ENCODE measurements at places on chromosomes 1 and 21.

DNA sequence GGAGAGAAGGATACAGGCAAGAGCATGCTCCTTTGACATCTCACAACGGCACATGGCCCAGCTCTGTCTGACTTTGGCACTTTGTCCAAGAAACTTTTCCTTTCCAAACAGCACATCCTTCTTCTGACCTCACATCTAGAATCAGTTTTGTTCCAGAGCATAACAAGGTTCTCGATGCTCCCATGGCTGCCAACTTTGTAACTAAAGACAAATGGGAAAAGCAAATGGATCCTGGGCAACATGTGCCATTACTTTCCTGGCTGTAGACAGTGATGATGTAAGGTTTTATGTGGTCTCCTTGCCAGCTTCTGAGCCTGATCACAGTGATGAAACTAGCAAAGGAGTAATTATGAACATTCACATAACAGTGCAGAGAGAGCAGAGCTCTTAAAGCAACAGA, 171.8 kb upstream of the C1orf87 start:
- DNase-seq: no peak

DNA sequence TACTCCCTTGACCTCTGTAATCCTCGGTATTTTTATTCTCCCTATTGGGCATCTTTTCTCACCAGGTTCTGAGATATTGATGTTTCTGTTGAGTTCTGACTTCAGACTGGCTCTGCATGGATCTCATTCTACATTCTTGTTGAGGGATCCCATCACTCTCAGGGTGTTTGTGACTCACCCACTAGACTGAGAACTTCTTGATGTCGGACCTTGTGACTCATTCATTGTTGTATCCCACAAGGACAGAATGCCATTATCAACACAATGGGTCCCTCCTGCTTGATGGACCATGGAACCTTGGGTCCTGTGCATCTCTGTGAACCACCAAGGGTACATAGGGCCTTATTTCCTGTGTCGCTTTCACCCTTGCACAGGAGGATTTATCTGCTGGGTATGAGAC, 174.1 kb downstream of the PBX1 start:
- no peak for DNase-seq

- DNase-seq: no peak
These were observed 3.2 kb upstream of the IL10RB start for GRCh38 chr21:33262921-33263320.

DNA sequence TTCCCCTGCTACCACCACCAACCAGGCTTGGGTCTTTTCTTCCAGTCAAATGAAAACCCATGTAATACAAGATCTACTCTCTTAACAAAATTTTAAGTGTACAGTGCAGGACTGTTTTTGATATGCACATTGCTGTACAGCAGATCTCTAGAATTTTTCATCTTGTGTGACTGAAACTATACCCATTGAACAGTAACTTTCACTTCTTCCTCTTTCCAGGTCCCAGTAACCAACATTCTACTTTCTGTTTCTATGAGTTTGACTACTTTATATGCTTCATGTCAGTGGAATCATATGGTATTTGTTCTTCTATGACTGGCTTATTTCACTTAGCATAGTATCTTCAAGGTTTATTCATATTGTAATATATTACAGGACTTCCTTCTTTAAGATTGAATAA, 45.3 kb upstream of the PLPPR4 start:
- no peak for DNase-seq

DNA sequence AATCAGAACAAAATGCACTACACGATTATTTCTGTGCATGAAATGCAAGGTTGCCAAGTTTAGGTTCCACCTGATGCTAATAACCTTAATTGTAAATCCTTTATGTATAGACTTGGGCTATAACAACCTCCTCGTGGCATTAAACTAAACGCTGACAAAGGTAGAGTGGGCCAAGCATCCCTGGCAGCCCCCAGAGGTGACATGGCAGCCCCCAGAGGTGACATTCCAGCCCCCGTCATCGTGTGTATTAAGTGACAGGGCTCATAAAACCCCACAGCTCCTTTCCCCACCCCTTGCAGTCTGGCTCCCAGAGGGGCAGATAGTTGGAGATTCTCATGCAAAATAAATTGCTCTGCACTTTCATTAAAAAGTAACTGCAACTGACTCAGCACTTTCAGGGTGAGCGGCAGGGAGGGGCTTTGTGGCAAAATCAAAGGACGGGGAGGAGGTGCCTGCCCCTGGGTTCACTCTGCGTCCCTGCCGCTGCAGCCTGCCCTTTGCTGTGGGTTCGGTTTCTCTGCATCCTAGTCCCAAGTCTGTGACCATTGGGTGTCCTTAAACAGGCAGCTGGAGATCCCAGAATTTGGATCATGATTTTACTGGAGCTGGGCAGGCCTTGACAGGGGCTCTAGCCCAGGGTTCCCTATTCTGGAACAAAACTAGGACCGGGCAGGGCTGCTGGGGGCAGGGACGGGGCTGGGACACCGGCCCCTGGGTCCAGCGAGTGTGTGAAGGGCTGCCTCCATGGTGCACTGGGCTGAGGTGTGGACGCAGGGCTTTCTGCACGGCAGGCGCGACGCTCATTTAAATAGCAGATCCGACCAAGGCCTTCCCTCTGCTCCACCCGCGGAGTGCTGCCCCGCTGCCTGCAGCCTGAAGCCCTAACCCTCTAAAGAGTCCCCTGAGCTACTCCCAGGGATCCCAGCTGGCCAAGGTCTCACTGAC, 234.9 kb upstream of the VAMP3 start:
- no peak for DNase-seq

GRCh38 chr1:25618433-25618808, 1.8 kb downstream of the MAN1C1 start:
- no peak for DNase-seq

DNA sequence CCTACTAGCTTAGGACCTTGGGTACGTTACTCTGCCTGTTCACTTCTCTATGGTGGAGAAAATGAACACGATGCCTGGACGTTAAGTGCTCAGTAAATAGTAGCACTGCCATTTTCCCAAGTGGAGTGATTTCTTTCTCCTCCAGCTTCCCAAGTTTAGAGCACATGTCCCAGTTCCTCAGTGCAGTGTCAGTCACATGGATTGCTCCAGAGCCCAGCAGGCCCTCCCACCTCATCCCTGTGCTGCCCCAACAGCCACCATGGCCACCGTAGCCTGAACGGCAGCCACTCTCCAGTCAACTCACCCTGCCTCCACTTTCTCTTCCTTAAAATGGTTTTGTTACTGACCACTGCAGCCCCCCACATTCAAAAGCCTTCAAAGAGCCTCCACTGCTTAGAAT, 8.5 kb downstream of the STMN1 start:
- DNase-seq: no peak

DNA sequence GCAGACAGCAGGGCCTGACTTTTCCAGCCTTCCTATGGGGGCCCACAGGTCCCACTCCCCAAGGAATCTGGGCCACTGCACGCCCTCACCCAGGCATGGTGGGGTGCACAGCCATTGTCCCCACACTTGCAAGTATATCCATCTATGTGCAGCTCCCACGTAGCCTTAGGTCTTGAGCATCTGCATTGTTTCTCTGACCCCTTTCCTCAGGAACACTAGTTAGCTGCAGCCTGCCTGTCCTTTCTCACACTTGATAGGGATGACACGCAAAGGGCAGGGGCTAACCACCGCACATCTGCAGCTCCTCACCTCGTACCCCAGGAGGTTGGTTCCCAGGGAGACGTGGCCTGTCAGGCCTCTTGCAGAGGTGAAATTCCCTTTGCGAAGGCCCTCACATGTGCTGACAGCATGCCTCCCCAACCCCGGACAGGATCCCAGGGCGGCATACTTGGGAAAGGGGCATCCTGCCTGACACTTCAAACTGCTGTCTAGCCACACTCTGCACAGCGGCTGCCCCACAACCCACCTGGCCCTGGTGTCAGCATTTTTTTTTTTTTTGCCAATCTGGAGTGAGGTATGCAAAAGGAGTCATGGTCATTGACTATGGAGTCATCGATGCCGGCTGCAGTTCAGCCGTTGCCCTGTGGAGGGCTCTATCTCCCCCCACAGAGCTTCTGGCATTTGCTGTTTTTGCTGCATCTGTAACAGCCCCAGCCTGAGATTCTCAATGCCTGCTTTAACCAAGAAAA, 5.0 kb downstream of the JMJD4 start:
- peak; percentile 60 for DNase-seq

- no peak for DNase-seq
These were observed 96.7 kb upstream of the KCNA3 start for GRCh38 chr1:110771245-110772022.

GRCh38 chr1:150008699-150009098, 1.8 kb downstream of the OTUD7B start:
- no peak for DNase-seq

GRCh38 chr1:5576673-5577065, 415.6 kb downstream of the NPHP4 start:
- DNase-seq: no peak

DNA sequence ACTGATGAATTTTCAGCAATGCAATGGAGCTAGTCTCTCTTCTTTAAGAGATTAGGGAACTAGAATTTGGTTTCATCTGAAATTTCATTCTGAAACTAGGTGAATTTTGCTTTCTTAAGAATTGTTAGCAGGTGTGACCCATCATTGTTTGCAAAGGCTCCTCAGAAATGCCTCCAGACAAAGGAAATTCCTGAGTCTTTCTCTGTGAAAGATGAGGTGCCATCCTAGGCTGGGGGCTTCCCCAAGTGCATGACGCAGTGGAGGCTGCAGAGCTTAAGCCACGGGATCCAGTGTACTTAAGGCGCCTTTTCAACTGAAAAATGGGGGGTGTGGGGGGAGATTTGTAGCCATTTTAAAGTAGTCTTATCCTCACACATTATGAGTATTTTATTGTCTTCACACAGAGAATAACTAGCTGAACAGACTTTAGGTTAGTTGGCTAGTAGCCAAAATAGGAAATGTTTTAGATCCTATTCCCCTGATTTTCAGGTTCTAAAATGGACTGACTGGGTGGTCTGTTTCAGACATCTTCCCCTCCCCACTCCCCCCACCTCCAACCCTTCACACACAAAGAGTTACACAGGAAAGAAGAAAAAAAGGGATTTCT, 202.0 kb downstream of the NFIA start:
- no peak for DNase-seq

GRCh38 chr1:235090406-235091069, 38.1 kb downstream of the TOMM20 start:
- DNase-seq: peak; percentile 41

GRCh38 chr1:94257444-94257843, 20.1 kb upstream of the ARHGAP29 start:
- DNase-seq: no peak

DNA sequence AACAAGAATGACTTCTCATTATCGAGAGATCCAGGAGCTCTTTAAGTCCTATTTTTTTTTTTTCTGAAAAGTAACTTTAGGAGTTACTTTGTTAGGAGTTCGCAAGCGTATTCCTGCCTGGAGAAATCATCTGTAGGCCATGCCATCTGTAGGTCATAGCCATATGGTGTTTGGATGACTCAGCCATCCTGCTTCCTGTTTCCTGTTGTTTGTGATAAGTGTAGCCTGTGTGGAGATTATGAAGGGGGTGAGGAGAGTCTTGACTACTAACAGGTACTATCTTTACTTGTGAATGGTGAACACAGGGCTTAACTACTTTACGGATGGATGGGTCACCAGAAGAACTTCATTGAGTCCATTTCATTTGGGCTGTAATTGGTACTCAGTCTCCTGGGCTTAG, 327.2 kb downstream of the PTPRU start:
- no peak for DNase-seq

DNA sequence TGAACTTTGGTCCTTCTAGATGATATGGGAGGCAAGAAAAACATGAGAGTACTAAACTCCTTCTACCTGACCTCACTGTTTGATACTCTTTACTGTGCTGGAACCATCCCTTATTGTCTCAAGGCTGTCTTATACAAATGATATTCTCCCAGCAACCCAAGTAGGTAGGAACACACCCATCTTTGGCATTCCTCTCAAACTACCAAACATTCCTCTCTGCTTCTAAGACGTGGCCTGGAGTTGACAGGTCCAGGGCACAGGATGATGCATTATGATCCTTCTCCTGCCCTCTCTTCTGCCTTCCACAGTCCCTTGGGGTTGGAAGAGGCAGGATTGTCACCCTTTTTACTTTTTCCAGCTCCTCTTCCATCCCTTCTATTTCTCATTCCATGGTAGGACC, 90.5 kb downstream of the SPATA17 start:
- DNase-seq: no peak

GRCh38 chr1:157442065-157442464, 110.2 kb downstream of the FCRL5 start:
- DNase-seq: no peak

DNA sequence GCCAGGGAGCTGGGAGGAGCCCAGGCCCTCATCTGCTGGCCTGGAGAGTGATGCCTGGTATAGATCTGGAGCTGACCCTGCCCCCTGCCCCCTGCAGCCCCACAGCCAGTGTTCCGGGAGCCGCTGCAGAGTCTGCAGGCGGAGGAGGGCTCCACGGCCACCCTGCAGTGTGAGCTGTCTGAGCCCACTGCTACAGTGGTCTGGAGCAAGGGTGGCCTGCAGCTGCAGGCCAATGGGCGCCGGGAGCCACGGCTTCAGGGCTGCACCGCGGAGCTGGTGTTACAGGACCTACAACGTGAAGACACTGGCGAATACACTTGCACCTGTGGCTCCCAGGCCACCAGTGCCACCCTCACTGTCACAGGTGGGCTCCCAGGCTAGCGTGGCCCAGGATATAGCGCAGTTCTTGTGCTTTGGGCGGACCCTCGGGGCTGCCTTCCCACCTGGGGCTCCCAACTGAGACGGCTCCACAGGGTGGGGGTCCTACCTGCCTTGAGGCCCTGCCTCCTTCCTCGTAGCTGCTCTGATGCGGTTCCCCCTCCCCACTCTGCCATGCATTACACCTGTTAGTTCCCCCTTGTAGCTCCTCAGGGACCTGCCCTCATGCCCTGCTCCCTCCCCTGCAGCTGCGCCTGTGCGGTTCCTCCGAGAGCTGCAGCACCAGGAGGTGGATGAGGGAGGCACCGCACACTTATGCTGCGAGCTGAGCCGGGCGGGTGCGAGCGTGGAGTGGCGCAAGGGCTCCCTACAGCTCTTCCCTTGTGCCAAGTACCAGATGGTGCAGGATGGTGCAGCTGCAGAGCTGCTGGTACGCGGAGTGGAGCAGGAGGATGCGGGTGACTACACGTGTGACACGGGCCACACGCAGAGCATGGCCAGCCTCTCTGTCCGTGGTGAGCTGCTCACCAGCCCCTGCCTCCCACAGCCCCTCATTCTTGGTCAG, 98.7 kb downstream of the OBSCN start:
- DNase-seq: no peak

DNA sequence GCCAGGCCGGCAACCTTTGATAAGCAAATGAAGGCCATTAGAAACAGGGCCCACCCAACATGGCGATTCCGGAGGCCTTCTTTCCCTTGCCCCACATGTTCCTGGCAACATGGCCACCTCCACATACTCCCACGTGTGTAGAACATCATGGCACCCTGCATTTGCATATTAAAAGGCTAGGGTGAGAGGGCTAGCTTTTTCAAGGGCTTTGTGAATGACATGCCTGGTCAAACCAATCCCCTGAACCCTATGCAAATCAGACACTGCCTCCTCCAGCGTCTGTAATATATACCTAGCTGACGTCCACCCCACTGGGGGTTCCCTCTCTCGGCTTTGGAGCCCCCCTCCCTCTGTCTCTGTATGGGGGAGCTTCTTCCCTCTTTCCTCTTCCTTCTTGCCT, 1.6 kb downstream of the ADCY10 start:
- DNase-seq: no peak

Measured in nephron progenitor cell (in vitro differentiated cells).